ENCODE measurements at places on chromosomes 5 and 9.

DNA sequence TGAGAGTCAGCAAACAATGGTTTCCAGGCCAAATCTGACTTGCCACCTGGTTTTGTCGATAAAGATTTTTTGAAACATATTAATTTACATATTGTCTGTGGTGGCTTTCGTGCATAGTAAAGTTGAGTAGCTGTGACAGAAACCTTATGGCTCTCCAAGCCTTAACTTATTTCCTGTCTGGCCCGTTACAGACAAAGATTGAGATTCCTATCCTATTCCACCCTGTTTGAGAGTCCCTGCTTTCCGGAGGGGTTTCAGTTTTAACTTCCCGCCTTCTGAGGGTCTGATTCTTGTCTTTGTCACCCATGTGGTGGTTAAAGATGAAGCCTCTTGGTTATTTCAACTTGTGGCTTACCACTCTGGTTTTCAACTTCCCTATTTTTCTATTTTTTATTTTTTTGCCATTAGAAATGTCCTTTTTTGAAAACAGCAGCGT is 11.4 kb downstream of the OTULIN start:
- DNase-seq = no peak

DNA sequence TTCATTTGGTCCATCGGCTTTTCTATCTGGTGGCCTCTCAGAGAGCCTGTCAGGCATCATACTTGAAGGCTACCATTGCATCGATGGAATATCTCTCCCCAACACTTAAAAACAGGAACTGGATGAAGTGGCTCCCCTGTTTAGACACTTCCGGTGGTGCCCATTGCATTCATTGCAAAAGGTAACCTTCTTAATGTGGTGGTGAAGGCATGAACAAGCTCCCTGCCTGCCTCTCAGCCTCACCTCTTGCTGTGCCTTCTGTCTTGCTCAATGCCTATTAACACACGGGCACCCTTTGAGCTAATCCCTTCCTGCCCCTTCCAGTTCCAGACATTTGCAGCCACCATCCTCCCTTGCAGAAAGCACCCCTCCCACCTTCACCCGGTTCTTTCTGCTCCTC is 233.1 kb upstream of the MSX2 start:
- no peak for DNase-seq

DNA sequence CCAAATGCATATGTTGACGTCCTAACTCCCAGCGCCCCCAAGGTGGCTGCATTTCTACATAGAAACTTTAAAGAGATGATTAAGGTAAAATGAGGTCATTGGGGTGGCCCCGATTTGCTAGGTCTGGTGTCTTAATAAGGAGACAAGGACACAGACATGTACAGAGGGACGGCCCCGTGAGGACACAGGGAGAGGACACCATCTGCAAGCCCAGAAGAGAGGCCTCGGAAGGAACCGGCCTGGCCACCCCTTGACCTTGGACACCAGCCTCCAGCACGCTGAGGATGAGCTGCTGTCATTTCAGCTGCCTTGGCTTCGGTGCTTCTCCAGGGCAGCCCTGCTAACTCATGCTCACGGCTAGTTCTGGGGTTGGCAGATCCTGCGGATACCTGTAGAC is 73.2 kb downstream of the MRPL36 start:
- DNase-seq = no peak

- DNase-seq = peak; percentile 78
Measured at GRCh38 chr5:91311697-91312501, 71.2 kb downstream of the ARRDC3 start.

- no peak for DNase-seq
Measured at GRCh38 chr5:137022725-137023124, 476.4 kb downstream of the SPOCK1 start.

DNA sequence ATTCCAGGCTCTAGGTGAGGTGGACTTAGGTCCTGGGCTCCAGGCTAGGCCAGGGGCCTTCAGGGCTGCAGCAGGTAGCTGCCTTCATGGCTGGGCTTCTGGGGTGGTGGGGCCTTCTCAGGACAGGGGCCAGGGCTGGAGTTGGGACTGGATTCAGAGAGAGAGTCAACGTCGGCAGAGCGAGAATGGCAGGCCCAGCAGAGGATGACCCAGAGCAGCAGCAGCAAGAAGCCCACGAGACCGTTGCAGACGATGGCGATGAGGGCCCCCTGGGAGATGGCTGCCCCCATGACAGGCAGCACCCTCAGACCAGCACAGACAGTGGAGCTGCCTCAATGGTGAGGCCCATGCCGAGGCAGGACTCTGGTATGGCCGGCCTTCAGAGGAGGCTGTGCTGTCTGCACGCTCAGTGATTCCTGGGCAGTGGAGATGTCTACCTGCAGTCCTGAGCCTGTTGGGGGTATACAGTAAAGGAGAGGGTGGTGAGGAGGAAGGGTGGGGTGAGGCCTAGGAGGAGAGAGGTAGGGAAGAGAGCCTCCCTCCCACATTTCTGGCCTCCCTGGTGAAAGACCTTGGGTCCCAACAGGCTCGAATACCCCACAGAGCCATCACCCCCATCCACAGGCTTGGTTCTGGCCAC is 1.3 kb downstream of the ENHO start:
- DNase-seq = no peak

GRCh38 chr5:141883184-141883891 is 5.1 kb upstream of the PCDH1 start:
- DNase-seq = peak; percentile 64

GRCh38 chr5:74370168-74370567 is 270.4 kb downstream of the ENC1 start:
- no peak for DNase-seq

DNA sequence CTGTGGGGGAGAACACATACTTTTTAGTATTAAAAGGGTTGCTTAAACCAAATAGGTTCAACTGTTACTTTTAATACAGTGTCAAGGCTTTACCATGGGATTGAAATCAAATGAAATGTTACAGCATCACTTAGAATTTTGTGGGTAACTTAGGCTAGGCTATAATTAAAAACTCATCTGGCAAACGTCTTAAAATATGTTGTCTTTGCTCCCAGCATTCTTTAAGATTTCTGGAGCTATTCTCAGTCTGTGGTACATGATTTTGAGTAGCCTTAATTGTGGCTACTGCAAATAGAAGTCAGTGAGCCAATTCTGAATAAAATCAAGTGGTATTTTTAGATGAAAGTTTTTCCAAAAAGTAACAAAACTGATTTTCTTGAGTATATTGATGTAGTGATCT is 30.7 kb downstream of the UHRF2 start:
- no peak for DNase-seq

DNA sequence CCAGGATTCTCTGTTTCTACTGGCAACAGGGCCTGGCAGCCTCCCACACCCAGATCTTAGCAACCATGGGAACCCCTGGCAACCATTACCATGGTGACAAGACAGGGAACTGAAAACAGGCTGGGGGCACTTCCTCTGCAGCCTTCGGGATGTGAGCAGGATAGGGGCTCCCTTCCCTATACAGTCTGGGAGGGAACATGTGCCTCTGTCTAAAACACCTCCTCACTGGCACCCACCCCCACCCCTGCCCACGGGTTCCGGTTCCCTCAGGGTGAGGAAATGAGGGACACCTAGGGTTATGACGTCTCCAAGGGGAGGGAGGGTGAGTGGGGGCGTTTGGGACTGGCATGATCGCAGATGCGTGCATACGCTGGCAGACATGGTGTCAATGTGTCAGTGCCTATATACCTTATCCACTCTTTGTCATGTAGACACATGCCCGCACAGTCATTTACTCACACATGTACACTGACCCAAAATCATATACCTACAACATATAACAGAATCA is 3.0 kb upstream of the DNAJB5 start:
- DNase-seq = peak; percentile 48

DNA sequence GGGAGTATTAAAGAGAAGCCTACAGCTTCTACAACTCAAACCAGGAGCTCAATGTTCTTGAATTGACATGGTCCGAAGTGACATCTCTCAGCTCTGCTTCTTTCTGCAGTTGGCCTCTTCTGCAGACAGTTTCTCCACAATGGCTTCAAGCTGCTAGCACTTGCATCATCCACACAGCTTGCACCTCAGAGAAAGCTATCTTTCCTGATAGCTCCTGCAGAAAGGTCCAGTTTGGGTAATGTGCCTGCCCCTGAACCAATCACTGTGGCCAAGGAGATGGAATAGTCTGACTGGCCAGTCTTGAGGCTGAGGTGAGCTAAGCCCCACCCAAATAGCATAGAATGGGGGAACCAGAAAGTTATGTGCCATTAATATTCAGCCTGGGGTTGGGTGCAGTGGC is 95.8 kb upstream of the ABCA1 start:
- DNase-seq = no peak

DNA sequence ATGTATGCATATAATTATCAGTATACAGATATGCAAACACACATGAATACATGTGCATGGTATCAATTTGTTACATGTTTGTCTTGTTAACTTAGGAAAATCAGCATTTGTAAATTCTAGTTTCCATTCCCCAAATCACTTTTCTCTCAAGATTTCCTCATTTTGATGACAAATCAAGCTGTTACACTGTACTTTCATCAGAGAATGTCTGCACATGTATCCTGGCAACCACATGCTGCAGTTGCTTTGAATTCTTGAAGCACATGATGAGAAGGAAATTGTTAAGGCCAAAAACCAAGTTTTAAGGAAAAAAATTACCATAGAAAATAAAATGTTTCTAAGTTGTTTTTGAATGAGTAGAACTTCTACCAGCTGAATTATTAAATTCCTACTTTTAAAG is 1834.5 kb downstream of the EFNA5 start:
- no peak for DNase-seq

DNA sequence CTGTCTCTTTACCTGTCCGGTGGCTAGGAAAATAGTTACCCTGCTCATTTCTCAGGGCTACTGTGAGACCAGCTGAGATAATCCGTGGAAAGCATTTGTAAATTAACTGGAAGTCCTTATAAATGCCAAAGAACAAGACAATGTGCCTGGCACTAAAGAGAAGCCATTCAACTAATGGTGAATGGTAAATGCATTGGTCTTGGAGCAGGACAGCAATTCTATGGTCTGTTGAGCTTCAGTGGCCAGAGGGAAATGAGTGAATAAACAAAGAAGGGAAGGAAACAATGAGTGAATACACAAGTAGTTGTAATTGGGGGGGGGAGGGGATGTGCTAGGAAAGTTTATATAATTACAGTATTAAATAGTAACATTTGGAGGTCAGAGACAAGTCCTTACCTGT is 353.6 kb downstream of the SEMA5A start:
- no peak for DNase-seq

DNA sequence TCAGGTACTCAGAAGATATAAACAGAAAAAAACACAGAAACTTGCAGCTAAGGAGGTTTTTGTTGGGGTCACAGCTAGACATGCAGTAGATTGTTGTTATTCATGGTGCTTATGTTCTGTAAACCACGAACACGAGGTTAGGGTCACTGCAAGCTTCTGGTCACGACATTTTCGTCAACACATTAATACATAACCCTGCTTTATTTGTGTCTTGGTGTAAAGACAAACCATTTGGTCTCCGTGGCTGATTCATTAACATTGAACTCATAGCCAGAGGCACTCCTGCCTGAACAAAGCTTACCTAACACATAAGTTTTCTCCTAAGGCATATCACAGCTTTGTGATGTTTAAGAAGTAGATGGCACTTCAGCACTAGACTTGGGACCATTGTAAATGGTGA is 16.9 kb downstream of the TEK start:
- no peak for DNase-seq

- DNase-seq = no peak
Measured at GRCh38 chr9:32701321-32702022, 66.0 kb upstream of the TAF1L start.

DNA sequence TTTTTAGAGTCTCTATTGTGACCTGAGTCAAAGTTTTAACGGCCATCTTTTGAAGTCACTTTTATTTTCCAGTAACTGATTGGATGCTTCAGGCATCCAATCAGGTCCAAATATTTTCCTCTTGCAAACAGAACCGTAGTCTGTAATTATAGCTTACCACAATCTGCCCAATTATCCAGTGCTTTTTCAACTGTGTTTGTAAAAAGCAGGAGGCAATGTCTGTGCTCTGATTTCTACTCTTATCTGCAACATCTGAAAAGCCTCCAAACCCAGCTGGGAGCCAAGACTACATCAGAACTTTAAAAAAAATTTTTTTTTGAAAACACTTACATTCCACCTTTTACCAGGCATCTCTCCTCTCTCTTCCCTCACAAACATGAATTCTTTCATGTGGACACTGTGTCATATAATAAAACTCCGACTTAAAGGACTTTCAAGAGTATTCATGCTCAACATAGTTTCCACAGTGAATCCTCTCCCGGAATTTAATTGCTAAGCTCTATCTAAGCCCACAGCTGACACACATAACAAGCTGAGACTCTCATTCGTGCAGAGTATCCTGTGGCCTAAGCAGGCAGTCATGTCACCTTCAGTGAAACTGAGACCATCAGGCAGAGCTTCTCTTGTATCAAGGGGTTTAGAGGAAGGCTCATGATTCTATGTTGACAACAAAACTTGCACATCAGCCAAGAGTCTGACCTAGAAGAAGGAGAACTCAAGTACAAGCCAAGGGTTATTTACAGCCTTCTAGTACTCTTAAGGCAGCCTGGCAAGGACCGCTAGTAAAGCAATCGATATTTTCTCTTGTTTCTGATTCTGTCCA is 272.7 kb downstream of the TLE1 start:
- DNase-seq = peak; percentile 32

DNA sequence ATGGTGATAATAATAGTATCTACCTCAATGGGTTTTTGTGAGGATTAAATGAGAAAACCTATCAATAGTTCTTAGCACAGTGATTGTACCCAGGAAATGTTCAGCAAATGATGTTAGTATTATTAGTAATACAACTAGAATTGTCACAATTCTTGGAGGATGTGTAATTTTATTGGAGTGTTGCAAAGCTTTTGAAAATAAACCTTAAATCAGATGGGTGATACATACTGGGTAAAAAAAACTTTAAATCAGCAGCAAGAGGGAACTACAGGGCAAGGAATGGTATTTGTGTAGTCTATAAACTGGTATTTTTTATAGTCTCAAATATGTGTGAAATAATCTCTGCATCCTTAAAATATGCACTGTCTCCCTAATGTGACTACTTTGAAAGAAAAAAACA is 371.6 kb downstream of the PIK3R1 start:
- DNase-seq = no peak

DNA sequence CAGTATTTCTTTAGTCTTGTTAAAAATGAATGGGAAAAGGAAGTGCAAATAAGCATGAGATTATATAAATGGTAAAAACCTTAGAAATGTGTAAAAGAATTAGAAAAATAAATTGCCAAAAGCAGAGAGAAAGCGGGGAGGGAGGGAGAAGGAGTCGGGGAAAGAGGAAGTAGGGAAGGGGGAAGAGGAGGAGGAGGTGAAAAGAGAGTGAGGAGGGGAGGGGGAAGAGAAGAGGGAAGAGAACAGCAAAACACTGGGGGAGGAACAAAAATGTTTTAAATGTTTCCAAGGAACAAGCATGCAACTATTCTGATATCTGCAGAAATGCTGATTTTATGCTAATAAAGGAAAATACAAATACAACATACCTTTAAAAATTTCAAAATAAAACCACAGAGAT is 317.5 kb downstream of the PIK3R1 start:
- no peak for DNase-seq

GRCh38 chr5:107538331-107538730 is 132.4 kb downstream of the EFNA5 start:
- no peak for DNase-seq

All from right hindlimb (tissue), 1 donor.